LHCN-M2 (cell line): ENCODE measurements at places on chromosomes 11 and 22. TPM values are rescaled to one million over a fixed set of nuclear protein-coding genes. Genes with fewer than 3 reads are reported as not detected.

Gene CABP4
- total RNA-seq: 1.2 and 3.1 TPM in 2 replicates

Gene ATP5MG
- 31.6 and 42.5 TPM in 2 replicates for total RNA-seq

Gene MCAT
- 21.1 and 21.7 TPM in 2 replicates for total RNA-seq

Gene DDTL
- total RNA-seq: 0.11 TPM in 1 of 2 replicates, not detected in the other

Gene NFAM1
- not detected in 2 replicates for total RNA-seq

DNA sequence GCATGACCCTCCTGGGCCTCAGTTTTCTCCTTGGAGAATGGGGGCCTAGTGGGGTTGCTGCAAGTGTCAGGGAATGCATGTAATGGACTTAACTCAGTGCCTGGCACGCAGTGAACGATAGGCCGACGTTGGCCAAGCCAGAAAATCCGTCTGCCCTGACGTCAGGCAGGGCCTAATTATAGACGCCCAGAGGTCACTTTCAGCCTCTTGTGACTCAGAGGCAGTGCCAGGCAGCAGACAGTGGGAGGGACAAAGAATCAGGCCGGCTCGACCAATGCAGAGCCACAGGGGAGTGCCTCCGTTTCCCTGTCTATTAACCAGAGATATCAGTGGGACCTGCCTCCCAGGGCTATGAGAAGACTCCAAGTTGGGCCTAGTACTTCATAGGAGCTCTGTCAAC lies 115.0 kb downstream of the MN1 start:
- peak; percentile 63 for DNase-seq

- no peak for DNase-seq
Observed at GRCh38 chr11:77115181-77115611, 12.6 kb downstream of the OMP start.

GRCh38 chr11:102824556-102824955 lies 18.9 kb downstream of the MMP3 start:
- DNase-seq: peak; percentile 10

GRCh38 chr11:66015936-66016792 lies 4.4 kb downstream of the CST6 start:
- DNase-seq: peak; percentile 74

DNA sequence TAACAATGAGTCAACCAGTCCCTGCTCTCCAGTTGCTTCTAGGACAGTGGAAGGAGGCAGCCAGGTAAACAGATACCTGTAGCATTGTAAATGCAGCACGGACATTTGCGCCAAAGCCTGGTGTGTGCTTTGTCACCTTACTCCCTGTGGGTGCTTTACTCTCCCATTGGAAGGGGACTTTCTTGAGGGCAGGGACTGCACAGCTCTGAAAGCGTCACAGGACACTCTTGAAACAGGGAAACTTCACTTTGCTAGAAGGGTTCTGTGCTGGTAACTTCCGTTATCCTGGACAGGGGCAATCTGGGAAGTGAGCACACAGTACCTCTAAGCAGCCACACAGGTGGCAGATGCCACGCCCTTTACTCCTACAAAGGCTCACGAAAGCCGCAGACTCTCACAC lies 99.8 kb downstream of the MYO18B start:
- no peak for DNase-seq
